Stimulated activated CD8-positive, alpha-beta memory T cell treated with anti-CD3 and anti-CD28 coated beads, Interleukin-15, amount 100 ng/mL, for 48 hours (primary cell): ENCODE measurements at places on chromosomes 2 and 18.

DNA sequence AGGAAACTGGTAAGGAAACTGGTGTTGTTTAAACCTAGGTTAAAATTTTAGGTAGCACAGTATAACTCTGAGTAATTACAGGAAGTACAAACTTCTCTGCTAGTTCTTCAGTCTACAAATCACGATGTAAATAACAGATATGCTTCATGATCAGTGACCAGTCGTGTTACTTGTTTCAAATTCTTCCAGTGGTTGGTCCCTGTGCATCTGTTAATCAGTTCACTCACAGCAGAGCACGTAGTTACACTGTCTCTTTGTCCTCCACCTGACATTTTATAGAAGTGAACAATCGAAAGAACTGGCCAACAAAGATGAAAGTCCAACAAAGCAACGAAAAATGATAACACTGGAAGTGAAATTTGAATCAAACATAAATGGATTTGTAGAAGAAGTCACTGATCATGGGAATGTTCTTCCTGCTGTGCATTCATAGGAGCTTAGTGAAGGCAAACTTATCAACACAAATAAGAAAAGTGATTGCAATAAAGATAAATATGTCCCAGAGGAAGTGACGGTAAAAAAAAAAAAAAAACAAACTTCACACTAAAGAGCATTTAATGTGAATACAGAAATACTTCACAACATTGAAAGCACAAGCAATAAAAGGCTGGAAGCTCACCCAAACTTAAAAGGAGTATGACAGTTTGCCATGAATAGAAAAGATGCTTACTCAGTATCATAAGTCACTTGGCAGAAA, 7.0 kb downstream of the EIF2AK2 start:
- DNase-seq, result no peak

DNA sequence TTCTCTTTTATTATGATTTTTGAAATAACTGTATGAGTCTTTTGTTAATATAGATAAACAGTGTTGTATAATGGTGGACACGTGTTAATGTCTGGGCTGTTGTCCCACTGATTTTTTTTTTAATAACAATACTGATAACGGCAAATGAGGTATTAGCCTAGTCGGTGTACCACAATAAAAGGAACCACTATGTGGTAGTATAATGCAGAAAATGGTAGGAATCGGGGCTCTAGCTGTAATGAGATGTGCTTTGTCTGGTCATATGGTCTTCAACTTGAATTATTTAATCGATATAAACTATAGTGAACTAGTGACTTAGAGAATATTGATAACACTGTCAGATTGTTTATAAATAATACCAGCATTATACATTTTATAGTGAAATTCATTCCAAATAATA, 517.9 kb upstream of the SPHKAP start:
- DNase-seq, result no peak

DNA sequence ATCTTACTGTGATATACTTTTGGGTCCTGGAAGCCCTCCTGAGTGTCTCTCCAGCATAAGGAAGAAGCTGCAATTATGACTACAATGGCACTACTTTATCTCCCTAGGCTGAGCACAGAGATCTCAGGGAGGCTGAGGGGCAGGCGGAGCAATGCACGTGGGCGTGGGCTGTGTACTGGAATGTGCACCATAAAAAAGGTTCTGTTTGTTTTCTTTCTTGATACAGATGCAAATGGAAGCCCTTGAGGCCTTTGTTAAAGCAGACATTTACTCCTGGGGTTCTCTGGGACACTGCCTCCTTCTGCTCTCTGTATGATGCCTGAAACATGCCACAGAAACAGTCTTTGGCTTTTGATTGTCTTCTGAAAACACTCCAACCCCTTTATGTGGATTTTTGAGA, 79.1 kb upstream of the DLX2 start:
- DNase-seq, result no peak

DNA sequence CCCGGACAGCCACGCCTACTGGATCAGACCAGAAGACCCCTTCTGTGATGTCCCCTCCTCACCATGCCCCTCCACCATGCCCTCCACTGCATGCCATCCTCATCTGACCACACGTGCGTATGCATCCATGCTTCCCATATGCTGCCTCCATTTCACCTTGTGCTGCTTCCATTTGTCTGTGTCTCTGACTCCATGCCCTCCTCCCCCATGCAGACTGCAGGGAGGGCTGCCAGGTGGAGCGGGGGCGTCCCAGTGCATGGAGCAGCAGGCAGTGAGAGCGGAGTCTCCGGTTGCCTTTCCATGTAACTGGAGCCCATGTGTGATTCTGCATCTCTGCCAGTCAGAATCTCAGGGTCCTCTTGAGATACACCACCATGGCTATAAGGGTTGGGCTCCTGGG, 52.6 kb downstream of the COA5 start:
- no peak for DNase-seq

- no peak for DNase-seq
Measured at GRCh38 chr18:63005306-63005705, 290.0 kb downstream of the PHLPP1 start.

GRCh38 chr2:241804326-241805229, 4.4 kb upstream of the NEU4 start:
- no peak for DNase-seq

GRCh38 chr2:126154256-126154785, 501.6 kb upstream of the GYPC start:
- DNase-seq, result no peak

DNA sequence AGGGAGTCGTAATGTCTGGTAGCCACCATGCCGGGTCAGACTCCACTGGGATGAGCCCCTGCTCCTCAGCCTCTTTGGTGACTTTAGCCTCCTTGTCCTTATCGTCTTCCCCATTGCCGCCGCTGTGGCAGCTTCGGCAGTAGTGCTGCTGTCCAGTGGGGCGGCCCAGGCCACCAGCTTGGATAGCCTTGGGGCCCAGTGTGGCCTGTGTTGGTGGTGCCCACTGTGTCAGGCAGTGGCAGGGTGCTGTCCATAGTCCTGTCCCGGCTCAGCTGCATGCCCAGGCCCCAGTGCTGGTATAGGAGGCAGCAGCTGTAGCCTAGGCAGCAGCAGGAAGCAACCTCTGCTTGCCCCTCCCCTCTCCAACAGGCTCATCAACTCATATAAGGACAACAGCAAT, 197.1 kb upstream of the RAB12 start:
- no peak for DNase-seq

DNA sequence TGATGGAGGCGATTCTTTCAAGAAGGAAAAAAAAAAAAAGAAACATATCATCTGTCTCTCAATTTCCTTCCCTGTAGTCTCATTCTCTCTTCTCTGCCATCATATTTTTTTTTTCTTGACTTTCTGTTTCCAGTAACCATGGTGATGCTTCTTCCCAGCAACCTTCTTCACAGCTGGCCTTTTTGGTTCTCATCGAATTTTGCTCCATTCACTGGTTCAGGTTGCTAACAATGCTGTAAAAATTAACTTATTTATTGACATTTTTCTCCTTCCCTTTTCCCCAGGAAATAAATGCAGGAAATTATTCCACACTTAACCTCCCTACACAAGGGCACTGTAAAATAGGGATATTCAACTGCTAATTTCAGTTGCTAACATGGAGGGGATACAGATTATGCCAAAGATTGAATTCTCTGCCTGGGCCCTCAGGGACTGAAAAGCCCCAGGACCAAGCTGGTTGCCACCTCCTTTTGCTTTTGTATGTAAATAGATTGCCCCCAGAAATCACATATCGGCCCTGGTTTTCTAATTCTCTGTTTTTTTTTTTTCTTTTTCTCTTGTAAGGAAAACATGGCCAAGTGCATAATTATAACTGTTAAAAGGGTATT, 154.7 kb downstream of the MAP2 start:
- no peak for DNase-seq

DNA sequence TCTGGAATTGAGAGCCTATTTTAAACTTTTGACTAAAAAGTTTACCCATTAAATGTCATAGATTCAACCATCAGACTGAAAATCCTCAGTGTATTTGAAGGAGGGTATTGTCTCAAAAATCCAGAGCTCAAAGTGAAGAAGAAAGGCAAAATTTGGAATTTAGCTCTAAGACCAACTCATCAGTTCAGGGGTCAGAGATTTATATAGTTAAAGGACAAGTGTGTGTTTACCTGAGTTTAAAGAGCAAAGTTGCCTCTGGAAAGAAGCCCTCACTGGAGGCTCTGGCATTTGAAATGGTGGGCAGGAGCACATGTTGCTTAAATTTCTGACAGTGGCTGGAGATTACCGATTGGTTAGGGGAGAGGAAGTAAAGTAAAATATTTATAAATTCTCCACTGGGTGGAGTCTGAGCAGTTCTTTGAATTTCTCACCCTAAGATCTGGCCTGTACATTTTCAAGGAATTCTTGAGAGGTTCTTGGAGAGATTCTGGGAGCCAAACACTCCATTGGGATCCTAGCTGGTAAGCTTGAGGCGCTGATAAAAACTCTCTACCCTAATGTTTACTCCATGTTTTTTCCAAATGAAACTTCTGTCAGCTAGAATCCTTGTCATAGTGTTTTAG, at the start of gene KYNU:
KYNU (plus strand) TSS at position 449 of the 623 bp plus-strand sequence. CDS start 7,704 bp downstream, outside the sequence.
- DNase-seq, result no peak

- no peak for DNase-seq
Measured at GRCh38 chr2:5742126-5742525, 49.9 kb downstream of the SOX11 start.

DNA sequence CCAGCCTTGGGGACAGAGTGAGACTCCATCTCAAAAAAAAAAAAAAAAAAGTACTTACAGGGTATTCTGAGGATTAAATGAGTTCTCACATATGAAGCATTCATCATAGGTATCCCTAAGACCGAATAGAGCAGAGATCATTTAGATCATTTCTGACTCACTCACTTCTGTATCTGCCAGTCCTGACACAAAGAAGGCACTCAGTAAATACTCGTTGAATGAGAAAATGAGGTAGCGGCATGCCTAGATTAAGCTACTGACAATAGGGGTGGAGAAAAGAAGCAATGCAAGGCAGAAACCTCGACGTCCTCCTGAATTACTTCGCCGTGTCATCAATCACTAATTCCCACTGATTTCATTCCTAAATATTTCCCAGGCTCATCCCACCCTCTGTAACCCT, 103.8 kb downstream of the GREB1L start:
- DNase-seq, result no peak

DNA sequence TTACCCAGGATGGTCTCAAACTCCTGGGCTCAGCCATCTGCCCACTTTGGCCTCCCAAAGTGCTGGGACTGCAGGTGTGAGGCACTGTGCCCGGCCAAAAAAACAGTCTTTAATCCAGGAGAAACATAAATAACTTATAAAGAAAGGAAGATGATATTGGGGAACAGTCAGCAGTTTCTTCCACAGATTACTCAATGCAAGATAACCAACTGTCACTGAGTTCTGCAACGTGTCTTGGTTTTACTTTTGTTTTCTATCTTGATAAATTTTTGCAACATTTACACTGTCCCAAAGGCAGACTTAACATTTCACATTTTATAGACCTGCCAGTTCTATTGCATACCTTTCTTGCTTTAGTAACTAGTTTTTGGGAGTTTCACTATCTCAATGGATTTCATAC, 71.1 kb downstream of the ANKRD44 start:
- no peak for DNase-seq

GRCh38 chr18:46253498-46253897, 149.3 kb downstream of the HAUS1 start:
- no peak for DNase-seq

DNA sequence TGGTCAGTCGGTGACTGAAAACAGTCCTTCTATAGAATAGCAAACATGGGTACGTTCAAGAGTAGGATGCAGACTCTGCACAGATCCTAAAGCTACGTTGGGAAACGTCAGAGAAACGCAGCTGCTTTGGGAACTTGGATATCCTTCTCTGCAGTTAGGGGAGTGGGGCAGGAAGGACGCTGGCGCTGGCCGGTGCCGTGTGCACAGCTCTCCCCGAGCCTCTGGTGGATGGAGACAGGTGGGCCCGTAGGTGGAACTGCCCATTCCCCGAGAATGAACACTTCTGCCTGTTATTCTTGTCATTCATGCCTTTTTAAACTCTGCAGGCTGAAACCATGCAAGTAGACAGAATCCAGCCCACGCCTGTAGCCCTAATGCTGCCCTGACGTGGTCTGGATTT, 91.7 kb upstream of the MBOAT2 start:
- no peak for DNase-seq

GRCh38 chr2:8529706-8530277, 152.1 kb upstream of the ID2 start:
- no peak for DNase-seq

- peak; percentile 17 for DNase-seq
Measured at GRCh38 chr18:14978962-14979535, 231.1 kb downstream of the ANKRD30B start.

DNA sequence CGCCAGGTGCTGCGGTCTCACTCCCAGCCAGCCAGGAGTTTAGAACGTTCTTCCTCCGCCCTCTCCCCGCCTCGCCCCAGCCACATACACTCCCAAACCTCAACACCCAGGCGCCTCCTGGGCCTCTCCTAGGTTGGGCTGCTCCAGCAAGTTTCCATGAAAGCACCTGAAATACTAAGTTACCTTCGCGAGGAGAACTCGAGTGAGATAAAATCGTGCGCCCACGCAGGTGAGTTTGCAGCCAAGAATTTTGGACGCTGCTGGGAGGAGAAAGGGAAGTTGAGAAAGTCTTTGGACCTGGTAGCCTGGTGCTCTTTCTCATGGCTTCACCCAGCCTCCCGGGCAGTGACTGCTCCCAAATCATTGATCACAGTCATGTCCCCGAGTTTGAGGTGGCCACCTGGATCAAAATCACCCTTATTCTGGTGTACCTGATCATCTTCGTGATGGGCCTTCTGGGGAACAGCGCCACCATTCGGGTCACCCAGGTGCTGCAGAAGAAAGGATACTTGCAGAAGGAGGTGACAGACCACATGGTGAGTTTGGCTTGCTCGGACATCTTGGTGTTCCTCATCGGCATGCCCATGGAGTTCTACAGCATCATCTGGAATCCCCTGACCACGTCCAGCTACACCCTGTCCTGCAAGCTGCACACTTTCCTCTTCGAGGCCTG, at the start of gene GPR39:
GPR39 (plus strand) TSS at position 83 of the 673 bp plus-strand sequence.
- no peak for DNase-seq

DNA sequence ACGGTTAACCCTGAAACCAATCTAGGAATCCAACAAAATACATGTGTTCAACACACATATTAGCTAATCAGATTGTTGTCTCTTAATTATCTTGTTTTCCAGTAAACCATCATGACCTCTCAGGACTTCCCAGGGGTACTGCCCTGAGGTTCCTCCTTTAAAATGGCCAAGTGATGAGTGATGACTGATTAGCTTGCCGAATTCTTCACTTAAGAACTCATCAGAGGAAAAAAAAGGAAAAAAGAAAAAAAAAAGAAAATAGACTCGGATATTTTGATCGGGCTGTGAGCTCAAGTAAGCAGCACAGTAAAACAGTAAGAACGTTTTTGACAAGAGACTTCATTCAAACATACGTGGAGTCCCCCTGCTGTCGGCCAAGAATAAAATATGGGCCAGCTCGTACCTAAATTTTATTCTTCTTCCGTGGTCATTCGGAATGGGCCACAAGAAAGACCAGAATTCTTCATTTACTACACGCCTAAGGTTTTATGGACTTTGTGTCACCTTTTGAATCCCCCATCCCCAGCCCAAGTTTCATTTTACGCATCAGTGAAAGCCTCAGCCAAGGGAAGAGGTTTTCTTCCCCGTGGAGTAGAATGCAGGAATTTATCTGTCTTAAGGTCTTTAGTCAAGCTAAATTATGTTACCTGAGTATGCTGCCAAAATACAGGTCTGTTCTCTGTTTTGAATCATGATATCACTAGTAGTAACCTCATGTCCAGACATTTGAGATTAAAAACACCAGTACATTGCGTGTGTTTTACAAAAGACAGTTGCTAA, 40.5 kb downstream of the COLEC12 start:
- no peak for DNase-seq
